Activated CD4-positive, alpha-beta T cell treated with anti-CD3 and anti-CD28 coated beads, Interleukin-2, amount 10 ng/mL, durations not matched to agents 7 days and 5 days (primary cell): ENCODE measurements at places on chromosomes 16 and 17. TPM values are rescaled to one million over a fixed set of nuclear protein-coding genes. Genes with fewer than 3 reads are reported as not detected.
A peak's percentile ranks its signal among the peaks of the same experiment; 100 is the strongest.

GRCh38 chr17:77422104-77422747 is 281.5 kb downstream of the SEC14L1 start:
- DNase-seq: no peak

GRCh38 chr17:55794725-55795482 is 44.1 kb downstream of the PCTP start:
- DNase-seq: no peak

DNA sequence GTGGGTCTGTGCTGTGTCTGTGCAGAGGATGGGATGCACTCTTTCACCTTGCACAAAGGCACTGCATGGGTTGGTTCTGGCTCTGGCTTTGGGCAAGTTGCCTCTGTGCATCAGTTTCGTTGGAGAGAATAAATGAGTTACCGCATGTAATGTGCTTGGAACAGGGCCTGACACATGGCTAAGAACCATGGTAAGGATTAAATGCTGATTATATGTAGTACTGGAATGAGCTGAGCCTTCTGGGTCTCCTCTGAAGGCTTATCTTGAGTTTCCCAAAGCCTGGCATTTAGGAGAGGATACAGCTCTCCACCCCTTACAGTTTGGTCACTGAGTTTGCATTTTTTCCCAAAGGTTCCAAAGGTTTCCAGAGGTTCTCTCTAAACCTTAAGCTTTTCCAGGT is 69.1 kb downstream of the KSR1 start:
- no peak for DNase-seq

GRCh38 chr16:56298948-56299596 is 107.8 kb downstream of the GNAO1 start:
- DNase-seq: no peak

- DNase-seq: peak; percentile 19
Observed at GRCh38 chr17:9644910-9645751, at the start of gene USP43. TSS of gene USP43 (plus strand) at chr17:9645517. CDS start at chr17:9645633, 116 bp downstream.

DNA sequence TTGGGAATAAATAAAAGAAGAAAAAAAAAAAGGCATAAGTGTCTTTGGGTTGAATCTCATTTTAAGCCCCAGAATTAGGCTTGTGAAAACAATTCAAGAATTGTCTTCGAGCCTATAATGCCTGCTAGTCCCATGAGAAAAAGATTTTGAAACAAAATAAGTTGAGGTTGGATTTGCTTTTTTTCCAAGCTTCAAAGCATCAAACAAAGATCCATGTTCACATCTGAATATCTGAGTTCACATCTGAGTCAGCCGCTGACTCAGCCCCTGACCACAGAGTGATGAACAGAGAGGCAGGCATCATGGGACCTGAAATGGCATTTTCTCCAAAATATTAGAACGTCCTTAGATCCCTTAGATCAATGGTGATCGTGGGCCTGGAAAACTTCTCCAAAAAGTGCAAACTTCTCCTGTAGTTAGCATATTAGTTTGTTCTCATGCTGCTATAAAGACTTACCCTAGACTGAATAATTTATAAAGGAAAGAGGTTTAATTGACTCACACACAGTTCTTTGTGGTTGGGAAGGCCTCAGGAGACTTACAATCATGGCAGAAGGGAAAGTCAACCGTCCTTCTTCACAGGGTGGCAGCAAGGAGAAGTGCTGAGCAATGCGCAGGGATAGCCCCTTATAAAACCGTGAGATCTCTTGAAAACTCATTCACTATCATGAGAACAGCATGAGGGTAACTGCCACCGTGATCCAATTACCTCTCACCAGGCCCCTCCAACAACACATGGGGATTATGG is 294.6 kb upstream of the HSBP1 start:
- DNase-seq: no peak

GRCh38 chr17:2062571-2063183 is 7.8 kb downstream of the HIC1 start:
- no peak for DNase-seq

DNA sequence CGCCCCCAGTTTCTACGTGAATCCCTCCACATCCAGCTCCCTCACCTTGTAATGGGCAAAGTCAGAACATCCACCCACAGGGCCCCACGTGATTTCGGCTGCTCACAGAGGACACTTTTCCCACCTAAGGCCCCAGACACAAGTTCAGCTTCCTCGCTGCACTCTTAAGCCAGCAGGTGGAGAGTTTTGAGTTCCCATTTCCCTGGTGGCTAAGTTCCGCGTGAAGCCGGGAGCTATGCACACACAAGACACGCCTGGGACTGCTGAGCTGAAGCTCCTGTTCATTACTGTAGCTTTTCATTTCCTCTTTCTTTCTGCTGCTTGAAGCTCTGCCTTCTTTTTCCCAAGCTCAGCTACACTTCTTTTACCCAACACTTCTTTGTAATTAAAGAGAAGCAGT is 273.8 kb downstream of the NPIPA8 start:
- no peak for DNase-seq

DNA sequence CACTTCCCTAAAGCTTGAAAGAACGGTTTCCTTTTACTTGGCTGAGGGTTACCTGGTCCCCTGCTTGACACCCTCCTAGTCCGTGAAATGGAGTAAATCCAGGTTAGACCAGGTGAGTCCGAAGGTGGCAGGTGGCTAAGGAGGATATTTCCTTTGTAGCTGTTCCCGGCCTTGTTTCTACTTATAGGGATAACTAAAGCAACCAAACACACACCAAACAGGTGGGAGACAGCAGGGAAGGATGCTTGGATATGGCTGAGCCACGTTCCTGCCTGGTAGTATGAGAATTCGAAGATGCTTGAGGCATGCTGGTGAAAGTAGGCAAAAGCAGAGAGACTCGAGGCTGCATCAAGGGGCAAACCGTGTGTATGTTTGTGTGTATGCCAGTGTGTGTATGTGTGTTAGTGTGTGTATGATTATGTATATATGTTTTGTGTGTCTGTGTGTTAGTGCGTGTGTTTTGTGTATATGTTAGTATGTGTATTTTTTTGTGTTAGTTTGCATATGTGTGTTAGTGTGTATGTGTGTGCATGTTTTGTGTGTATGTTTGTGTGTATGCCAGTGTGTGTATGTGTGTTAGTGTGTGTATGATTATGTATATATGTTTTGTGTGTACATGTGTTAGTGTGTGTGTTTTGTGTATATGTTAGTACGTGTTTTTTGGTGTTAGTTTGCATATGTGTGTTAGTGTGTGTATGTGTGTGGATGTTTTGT is 28.9 kb downstream of the RBFOX1 start:
- no peak for DNase-seq

DNA sequence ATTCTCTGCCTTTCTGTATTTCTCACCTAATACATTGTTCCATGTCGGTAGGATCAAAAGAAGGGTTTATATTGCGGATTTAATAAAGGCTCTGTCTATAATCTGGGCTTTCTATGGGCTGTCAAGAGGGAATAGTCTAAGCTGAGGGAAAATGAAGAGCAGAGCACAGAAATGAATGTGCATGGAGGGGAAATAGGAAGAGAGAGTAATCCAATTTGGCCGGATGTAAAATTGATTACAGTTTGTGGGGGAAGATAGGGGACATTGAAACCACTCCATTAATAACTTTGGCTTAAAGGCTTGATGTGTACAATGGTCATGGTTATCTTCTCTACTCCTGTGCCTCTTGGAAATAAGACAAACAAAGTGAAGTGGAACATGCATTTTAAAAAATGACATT is 334.2 kb upstream of the CDH8 start:
- no peak for DNase-seq

CCR7 gene
- total RNA-seq: 323 TPM

EXOC3L1 gene
- total RNA-seq: not detected

HOXB2 gene
- total RNA-seq: 3.4 TPM

CCL1 gene
- 0.87 TPM for total RNA-seq

SLX1B gene
- total RNA-seq: 76.1 TPM
